ENCODE measurements at places on chromosomes 12 and 14.

GRCh38 chr12:17866802-17867201 lies 223.2 kb downstream of the RERGL start:
- DNase-seq = no peak

- no peak for DNase-seq
Observed at GRCh38 chr12:78036874-78037273, 206.2 kb downstream of the NAV3 start.

DNA sequence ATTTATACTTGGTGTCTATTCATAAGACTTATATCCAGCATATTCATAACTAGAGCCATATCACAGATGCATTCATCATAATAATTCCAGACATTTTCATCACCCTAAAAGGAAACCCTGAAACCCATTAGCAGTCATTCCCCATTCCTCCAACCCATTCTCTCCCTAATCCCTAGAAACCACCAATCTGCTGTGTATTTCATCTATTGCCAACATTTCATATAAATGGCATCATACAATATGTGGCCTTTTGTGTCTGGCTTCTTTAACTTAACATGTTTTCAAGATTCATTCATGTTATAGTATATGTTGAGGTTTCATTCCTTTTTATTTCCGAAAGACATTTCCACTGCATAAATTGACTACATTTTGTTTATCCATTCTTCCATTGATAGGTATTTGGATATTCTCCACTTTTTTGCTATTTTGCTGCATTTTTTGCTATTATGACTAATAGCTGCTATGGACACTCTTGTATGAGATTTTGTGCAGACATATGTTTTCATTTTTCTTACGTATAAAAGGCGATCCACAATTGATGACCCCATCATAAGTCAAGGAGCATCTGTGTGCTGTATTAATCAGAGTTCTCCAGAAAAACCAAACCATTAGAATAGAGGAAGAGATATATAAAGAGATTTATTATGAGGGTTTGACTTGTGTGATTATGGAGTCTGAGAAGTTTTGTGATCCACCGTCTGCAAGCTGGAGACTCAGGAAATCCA lies 5.1 kb upstream of the OAS2 start:
- no peak for DNase-seq

GRCh38 chr12:77603946-77604345 lies 226.7 kb upstream of the NAV3 start:
- no peak for DNase-seq

- no peak for DNase-seq
Observed at GRCh38 chr12:76226397-76226796, 121.8 kb downstream of the BBS10 start.

GRCh38 chr12:52515927-52516831 lies 4.0 kb downstream of the KRT5 start:
- peak; percentile 47 for DNase-seq

DNA sequence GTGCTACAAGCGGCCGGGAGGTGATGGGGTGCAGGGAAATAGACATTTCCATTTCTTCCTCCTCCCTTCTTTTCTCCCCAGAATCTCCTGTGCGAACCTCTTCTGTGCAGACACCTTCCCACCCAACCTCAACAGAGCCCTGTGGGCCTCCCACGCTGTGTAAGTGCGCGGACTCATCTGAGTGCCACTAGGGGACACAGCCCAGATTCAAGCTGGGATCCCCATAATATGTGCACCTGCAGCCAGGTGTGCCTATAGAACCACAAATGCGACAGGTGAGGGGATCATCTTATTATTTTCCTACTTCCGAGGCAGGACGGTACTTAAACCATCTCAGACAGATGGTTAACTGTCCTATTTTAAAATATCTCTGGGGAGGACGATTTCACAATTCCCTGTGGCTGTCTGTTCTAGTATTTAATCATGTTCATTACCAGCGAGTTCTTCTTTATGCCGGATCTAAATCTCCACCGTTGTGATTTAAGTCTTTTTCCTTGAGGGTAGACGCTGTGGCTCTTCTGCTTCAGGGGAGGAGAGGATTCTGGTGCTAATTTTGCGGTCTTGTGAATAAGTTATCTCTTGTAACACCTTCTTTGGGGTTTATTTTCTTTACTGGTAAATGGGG lies 17.2 kb upstream of the CACNA1C start:
- no peak for DNase-seq

GRCh38 chr12:66025477-66025876 lies 105.1 kb downstream of the LLPH start:
- no peak for DNase-seq

DNA sequence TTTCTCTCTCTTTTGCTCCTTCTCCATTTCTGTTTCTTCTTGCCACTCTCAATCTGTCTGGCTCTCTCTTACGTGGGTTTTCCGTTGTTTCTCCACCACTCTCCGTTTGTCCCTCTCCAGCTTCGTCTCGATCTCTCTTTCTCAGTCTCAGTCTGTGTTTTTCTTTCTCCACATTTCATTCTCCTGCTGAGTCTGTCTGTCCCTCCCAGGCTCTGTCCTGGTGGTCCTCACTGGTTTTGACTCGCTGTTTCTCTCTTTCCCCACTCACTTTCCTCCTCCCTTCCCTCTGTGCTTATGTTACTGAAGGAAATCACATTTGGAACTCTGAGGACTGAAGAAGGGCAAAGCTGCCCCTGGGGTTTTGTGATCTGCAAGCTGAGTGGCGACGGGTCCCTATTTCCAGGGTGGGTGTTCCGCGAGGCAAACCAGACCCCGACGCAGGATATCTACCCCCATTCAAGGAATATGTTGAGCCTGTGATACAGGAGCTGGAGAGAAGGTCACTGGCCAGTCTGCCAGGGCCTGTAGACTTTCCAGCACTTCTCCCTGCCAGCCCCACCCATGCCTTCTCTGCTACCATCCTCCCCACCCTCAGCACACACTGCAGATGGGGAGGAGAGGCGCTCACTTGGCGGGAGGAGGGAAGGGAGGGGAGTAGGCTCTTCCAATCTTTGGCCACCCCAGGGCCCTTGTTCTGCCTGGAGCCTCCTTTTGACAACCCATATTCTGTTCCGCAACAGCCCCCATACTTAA lies 102.7 kb upstream of the MAP1LC3B2 start:
- no peak for DNase-seq

DNA sequence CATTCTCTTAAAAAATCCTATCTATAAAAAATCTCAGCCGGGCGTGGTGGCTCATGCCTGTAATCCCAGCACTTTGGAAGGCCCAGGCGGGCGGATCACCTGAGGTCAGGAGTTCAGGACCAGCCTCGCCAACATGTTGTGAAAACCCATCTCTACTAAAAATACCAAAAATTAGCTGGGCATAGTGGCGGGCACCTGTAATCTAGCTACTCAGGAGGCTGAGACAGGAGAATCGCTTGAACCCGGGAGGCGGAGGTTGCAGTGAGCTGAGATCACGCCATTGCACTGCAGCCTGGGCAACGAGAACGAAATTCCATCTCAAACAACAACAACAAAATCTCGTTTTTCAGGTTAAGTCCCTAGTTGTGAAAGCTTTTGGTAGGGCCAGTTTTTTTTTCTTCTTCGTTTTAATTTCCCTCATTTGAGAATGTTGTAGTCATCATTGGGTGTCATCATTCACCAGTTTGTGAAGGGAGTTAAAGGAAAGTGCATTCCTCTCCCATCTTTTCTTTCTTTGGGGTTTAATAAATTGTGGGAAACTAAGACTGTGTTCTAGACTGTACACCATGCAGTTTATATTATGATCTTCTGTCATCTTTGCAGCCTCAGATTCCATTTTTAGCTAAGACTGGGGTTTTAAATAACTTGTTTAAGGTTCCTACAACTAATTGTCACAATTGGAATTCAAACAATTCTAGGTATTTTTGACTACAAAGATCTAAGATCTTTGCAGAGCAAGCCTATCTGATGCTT lies 23.9 kb downstream of the MDM2 start:
- DNase-seq = no peak

GRCh38 chr12:120066341-120066740 lies 50.2 kb downstream of the RAB35 start:
- DNase-seq = no peak

GRCh38 chr14:54209511-54210250 lies 187.1 kb upstream of the CDKN3 start:
- no peak for DNase-seq

DNA sequence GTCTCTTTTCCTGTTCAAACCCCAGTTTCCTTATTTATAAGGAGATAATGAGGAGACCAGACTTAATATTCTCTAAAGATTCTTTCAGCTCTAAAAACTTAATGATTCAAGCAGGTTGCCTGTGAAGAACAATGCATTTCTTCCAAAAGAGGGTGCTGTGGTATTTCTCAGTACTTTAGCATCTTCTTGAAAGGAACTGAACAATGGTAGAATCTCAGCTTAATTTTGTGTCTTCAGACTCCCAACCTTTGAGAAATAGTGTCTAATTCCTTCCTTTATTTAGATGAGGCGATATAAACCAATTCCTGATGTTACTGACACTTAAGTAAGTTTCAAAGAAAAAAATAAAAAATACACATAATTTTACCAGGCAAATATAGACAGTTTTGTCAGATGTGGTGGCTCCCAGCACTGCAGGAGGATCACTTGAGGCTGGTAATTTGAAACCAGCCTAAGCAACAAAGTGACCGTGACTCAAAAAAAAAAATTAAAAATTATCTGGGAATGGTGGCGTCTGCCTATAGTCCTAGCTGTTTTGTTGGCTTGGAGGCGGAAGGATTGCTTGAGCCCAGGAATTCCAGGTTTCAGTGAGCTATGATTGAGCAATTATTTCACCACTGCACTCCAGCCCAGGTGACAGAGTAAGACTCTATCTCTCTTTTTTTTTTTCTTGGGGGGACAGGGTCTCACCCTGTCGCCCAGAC lies 76.9 kb upstream of the PSMA6 start:
- DNase-seq = no peak

- DNase-seq = no peak
Observed at GRCh38 chr12:47205532-47206449, 126.0 kb upstream of the AMIGO2 start.

DNA sequence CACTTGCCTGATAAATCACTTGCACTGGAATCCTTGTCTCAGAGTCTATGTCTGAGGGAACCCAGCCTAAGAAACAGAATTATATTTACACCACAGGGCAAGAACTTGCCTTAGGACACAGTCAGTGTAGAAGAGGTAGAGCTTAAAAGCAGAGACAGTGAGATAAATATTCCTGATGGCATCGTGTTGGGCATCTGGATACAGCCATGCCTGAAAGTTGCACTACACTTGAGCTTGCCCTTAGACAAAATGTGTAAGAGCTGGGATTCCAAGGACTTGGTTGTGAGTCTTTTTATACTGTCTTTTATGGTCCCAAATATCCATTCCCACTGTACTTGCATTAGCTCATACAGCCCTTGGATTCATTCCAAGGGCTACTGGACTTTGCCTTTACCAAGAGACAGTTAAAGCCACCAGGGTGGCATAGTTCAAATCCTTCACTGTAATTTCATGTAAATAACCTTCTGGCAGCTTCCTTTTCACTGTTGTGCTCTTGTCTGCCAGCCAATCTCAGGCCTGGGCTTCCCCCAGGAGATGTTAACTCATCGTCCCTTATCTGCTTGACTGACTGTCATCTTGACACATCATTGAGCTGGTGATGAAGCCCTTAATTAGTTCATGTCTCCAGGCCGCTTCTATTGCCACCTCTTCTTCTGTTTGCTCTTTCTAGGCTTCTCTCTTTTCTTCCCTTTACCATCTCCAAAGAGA lies 577.9 kb upstream of the TBX3 start:
- no peak for DNase-seq

GRCh38 chr12:7602277-7602676 lies 63.4 kb downstream of the APOBEC1 start:
- DNase-seq = no peak

- DNase-seq = no peak
Observed at GRCh38 chr12:53176750-53177149, 3.8 kb upstream of the ZNF740 start.

GRCh38 chr12:132686825-132687210 lies 324 bp downstream of the POLE start:
- DNase-seq = no peak

GRCh38 chr12:818733-819132 lies 66.4 kb downstream of the WNK1 start:
- no peak for DNase-seq

DNA sequence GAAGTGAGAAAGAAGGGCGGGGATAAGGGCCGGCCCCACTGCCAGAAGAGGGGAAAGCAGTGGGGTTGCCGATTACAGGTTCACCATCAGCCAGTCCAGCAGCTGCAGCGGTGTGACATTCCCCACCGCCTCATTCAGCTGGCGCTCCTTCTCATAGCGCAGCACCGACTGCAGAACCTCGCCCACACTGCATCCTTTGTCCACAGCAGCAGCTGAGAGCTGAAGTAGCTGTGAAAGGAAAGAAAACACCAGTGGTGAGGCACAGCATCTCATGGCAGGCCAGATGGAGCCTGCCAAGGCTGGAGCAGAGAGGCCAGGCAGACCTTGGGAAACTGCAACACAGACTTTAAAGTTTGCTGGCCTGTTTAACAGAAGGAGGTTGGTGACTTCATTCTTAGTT lies 33.2 kb downstream of the AKAP3 start:
- no peak for DNase-seq

DNA sequence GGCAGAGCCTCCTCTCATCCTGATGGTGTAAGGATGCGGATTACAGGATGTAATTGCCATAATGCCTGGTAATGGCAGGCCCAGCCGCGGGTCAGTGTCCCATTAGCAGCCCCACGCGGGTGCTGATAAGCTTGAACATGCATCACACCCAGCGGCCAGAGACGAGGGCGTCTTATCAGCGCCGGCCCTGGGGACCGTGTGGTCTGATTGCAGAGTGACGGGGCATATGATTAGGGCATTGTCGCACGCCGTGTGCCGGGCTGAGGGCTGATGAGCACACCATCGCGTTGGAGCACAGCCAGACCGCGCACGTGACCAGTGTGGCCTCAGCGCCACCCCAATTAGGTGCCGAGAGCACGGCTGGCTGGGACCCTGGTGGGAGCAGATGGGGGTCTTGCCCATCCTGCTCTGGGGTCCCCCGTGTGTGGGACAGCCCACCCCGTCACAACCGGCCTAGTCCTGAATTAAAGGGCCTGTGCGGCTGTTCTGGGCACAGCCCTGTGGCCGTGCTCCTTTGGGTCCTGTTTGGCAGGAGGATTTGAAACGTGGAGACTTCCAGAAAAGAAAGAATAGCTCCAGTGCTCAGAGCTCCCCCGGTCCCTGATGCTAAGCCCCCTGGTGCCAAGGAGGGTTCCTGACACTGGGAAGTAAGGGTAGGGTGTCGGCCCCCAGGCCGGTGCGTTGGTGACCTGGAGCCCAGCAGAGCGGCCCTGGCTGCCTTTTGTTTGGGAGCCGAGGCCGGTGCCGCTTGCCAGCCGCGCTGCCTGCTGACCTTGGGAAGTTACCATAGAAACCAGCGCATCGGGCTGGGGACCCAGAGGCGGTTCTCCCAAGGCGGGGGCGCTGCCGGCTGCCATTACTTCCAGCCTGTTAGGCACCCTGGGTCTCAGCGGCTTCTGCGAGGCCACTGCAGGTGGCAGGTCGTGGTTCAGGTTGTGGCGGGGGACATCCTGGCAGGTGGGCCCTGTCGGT lies 20.7 kb downstream of the KIF26A start:
- no peak for DNase-seq

DNA sequence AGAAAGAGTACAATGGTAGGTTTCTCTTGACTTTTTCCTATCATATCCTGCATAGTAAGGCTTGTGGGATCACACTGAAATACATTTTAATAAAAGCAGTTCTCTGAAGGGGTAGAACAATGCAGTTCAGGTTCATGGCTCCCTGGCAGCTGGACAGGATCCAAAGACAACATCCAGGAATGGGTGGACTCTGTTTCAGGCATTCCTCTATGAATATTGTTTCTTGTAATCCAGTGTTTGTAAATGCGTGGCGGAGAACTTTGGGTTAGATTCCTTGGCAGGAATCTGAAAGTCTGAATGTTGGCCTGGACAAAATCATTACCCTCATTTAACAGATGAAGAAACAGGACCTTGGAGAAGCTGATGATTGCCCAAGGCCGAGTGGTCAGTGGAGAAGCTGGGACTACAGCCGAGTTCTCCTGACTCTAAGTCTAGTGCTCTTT lies 43.5 kb downstream of the SYNE2 start:
- DNase-seq = peak; percentile 81
